ENCODE measurements at places on chromosomes 6 and 20.

DNA sequence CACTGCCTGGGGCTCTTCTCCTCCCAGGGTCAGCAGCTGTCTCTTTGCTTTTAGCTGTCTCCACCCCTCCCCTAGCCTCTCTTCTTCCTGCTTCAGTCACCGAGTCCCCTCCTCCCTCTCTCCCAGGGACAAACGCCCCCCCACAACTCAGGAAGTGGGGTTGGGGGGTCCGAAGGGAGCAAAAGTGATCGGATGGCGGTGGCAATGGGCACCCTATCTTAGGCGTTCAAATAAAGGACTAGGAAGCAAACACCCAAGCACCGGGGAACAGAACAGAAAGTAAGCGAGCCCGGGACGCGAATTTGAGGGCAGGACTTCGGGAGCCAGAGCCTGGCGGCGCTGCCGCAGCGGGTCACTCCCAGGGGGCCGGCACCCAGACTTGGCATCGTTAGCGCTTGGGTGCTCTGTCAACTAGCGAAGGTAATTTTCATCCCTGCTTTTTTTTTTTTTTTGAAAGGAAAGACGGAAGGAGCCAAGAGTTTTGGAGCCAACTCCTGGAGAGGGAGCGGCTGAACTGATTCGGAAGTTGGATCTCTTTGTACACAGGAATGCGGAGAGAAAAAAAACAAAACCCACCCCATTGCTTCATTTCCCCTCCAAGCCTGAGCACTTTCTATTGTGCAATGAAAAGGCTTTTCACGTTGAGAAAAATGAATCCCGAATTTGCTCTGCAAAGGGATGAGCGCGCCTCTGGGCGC, 815 bp upstream of the ITPR3 start:
- DNase-seq, result peak; percentile 25

DNA sequence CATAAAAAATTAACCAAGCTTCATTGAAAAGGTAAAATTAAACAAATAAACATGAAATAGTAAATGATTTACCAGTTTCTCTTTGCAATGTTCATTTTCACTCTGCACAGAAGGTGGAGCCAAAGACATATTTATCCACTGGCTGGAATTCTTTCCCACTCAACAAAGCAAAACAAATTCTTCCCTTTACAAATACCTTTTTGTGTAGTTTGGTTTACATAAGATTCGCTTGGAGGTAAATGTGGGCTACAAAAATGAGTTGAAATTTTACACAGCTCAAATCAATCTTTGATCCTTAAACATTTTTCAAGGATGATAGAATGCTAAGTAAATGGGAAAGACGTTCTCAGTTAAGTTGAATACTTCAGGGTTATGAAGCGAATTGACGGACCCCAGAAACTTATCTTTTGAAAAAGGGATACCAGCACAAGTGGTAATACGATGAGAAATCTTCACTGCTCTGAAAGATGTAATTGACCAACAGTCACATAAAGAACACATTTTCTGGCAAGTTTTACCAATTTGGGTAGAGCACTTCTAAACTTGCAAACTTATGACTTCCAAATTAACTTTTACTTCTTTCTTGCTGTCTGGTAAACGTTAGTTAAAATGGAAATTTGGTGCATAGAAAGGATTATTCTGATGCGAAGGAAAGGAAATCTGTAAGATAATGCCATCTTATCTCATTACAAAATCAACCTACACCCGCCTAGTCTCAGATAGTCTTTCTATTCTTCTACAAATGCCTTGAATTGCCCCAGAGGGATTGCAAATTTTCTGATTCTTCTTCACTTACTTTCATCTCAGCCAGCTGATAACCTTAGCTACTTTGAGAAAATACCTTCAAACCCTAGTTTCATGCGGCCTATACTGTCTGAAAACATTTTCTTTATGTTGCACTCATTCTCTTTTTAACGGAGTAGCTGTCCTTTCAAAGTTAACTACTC, 4.7 kb upstream of the GJA1 start:
- no peak for DNase-seq

DNA sequence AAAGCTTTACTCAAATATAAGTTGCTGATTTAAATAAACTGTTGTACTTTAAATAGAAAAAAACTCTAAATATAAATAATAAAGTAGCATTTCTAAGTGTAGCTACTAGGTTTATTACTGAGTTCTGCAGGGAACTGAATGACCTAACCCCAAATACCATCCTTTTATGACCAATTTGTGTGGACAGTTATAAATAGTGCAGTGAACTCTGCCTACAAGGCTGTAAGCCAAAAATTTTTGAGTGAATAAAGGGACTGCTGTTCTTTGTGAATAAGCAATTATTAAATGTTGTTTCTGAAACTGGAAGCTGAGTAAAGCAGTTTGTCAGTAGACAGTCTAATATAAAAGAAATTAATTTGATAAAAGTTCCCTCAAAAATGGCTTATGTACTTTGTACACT, 90.8 kb upstream of the ELOVL5 start:
- DNase-seq, result no peak

DNA sequence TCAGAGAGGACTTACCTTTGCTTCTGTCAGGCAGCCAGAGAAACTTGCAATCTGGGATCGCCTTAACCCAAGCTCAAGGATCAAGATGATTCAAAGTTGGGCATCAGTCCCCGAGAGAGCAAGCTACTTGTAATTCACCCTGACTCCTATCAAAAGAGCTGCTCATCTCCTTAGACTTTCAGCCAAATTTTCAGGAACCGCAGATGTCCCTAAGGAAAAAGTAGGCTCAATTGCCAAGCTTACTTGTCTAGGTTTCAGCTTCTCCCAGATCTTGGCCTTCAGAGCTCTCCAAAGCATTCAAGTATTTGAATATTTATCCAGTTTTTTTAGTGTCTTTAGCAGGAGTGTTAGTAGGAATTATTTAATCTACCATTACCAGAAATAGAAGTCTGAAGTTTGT, 434.1 kb upstream of the MMS22L start:
- no peak for DNase-seq

- DNase-seq, result no peak
Measured at GRCh38 chr6:140871911-140872310, 1260.8 kb upstream of the GJE1 start.

- no peak for DNase-seq
Measured at GRCh38 chr6:20360471-20361119, 41.1 kb upstream of the E2F3 start.

- DNase-seq, result no peak
Measured at GRCh38 chr6:31752739-31753319, 9.6 kb upstream of the SAPCD1 start.

DNA sequence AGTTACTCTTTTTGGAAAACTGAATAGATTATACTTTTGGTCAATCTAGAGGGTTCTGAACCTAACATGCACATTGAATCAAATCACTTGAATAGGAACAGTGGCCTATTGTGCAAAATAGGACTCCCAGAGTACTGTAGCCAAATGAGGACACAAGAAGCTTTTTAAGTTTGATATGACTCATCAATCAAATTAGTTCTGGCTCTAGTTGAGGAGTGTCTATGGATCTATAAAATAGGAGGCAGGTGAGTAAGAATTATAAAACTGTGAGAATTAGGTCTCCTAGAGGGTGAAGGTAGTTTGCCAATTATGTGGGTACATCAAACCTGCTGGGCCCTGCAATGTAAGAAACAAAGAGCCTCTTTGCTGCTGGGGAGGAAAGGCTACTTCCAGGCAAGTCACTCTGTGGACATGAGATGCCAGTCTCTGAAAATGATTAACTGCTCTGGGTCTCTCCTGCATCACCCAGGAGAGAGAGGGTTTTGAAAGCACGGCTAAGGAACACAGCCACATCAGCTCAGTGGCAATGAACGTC, 112.3 kb downstream of the RCAN2 start:
- no peak for DNase-seq

GRCh38 chr20:24208652-24209051, 220.1 kb upstream of the GGTLC1 start:
- DNase-seq, result no peak

DNA sequence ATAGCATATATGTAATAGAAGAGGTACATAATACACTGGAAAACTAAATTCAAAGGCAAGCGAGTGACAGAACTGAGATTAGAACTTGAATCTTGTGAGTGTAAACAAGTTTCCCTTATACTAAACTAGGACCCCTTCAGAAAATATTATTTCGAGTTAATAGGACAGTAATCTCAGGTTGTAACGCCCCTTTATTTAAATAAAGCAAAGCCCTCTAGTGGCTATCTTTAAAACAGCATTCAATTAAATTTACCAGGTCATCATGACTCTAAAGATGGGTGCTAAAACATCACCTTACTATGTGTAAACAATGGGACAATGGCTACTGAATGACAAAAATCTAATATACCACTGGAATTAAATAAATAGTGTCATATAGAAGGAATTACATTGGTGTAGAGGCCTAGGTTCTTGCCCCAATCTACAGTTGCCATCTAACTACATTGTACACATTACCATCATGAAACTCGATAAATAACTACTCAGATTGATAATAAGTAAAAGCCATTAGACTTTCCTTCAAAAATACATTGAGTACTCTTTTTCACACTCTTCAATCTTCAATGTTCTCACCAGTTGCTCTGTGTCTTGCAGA, 255.4 kb upstream of the IRAK1BP1 start:
- no peak for DNase-seq
